Posterior vena cava (tissue), 2 donors: ENCODE measurements at places on chromosomes 11 and 22. TPM values are rescaled to one million over a fixed set of nuclear protein-coding genes. Genes with fewer than 3 reads are reported as not detected.

CD6 gene
- total RNA-seq = 0.93 TPM

LIMK2 gene
- total RNA-seq = 26.8 TPM

RAB1B gene
- 112 TPM for total RNA-seq

OR2AG2 gene
- total RNA-seq = 0.10 TPM

DNA sequence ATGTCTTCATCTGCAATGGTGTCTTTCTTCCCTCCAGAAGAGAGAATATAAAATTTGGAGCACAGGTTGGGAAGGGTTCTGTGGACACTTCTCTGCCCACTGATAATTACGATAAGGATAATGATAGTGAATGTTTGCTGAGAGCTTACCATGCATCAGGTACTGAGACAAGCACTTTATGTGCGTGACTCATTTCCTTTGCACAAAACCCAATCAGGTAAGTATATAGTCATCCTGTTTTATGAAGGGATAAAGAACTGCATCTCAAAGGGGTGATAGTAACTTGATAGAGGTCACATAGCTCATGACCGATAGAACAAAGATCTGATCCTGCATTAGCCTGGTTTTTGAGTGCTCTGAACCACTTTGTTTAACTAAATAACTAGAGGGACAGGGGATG, 9.4 kb downstream of the DRD2 start:
- no peak for DNase-seq

GRCh38 chr22:27879923-27880322, 39.1 kb downstream of the PITPNB start:
- no peak for DNase-seq

DNA sequence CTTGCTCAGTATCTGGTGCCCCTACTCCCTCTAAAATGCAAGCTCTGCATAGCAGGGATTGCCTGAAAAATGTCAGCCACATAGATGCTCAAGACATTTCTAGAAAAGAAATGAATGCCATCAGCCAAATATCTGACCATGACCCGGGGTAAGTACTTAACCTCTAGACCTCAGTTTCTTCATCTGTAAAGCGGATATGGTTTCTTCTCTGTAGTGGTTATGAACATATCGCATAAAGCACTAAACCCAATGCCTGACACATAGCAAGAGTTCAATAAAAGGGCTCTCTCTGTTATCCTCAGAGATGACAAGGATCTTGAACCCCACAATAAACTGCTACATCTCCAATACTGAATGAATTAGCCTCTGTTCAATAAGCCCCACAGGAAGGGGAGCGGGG, 122.6 kb downstream of the ABTB2 start:
- DNase-seq = no peak

- no peak for DNase-seq
Measured at GRCh38 chr22:28297504-28297903, 378.4 kb upstream of the PITPNB start.
